Suppressor macrophage treated with lipopolysaccharide for 4 hours (primary cell): ENCODE measurements at places on chromosomes 2 and 18.

DNA sequence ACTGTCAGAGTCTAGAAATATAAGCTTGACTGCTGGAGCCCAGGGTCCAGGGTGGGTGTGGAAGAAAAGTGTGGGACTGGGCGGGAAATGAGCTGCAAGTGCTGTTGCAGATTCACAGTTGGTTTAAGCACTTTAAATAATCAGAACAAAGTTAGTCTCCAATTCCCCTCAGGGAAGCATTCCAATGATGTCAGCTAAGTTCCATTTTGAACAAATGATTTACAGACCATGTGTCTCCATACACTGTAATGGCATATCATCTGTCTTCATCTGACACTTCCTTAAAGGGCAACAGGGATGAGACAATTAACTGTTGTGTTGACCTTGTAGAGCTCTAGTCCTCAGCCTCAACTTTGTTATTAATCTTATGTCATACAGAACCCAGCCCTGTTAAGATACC, 31.5 kb upstream of the REG3A start:
- DNase-seq: no peak

DNA sequence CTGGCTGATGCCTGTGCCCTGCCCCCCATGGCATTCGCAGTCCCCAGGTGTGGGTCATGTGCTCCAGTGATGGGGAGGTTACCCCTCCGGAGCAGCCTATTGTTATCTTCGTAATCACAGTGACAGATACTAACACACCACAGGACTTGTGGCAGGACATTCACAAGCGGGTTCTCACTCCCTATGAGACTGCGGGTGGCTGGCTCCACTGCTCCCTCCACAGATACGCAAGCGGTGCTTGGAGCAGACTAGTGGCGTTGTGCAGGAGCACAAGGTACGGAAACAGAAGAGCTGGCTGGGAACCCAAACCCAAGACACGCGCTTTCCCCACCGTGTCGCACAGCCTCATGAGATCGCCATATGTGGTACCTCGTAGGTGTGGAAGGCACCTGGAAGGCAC, 52.2 kb downstream of the ACKR3 start:
- DNase-seq: no peak

DNA sequence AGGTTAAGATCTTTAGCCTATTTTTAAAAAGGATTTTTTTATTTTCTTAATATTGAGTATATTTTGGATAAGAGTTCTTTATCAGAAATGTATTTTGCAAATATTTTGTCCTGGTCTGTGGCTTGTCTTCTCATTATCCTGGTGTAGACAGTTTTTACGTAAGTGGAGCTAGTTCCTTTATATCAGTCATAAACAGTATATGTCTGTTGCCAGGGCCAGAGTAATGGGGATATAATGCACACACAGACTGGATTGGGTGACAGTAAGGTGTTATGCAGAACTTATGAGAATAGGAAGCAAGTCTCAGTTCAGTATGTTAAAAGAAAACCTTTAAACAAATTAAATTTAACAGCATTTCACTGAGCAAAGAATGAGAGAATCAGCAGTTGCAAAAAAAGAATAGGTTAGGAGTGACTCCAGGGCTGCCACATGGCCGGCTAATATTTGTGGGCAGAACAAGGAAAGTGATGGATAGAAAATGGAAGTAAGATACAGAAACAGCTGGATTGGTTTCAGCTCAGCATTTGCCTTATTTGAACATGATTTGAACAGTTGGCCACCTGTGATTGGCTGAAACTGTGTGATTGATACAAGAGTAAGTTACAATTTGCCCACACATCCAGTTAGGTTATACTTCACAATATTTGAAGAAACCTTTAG, 61.1 kb upstream of the ZNG1B start:
- DNase-seq: peak; percentile 27

DNA sequence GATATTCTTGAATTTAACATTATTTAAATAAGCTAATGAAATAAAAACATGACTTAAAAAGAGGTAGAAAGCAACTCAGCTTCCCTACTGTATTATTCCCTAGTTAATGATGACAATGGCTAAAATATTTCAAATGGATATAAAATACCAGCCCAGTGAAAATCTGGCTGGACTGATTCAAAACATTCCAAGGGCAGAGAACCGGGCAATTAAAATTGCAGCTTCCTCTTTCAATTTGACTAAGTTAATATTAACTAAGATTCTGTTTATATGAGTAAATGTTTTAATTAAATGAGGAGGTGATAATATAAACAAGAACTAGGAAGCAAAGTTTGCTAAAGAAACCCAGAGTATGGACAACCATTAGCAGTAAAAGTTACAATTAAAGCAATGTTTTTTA, 65.6 kb downstream of the RAPH1 start:
- peak; percentile 35 for DNase-seq

DNA sequence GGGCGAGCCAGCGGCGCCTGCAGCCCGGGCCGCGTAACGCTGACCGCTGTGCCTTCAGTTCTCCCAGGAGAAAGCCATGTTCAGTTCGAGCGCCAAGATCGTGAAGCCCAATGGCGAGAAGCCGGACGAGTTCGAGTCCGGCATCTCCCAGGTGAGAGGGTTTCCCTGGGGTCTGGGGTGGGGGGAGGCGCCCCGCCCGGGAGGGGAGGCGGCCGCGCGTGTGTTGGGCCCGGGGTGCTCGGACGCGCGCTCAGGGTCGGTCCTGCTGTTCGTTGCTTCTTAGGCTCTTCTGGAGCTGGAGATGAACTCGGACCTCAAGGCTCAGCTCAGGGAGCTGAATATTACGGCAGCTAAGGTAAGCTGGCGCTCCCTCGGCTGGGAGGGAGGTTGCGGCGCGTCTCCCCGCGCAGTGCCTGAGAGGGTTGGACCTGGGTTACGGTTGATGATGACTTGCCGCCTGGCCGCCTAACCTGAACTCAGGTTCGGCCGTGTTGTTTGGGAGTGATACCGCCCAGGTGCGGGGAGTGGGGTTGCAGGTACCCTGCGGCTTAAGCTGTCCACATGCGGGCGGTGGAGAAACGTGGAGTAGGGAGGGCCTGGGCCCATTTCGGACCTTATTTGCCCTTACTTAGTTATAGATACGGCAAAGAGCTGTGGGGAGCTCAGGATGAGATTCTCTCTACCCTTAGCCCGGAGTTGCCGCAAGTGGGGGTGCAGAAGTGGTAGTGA, 638 bp downstream of the RPS7 start:
- DNase-seq: no peak

- no peak for DNase-seq
Observed at GRCh38 chr2:71238089-71238488, 11.2 kb upstream of the PAIP2B start.

DNA sequence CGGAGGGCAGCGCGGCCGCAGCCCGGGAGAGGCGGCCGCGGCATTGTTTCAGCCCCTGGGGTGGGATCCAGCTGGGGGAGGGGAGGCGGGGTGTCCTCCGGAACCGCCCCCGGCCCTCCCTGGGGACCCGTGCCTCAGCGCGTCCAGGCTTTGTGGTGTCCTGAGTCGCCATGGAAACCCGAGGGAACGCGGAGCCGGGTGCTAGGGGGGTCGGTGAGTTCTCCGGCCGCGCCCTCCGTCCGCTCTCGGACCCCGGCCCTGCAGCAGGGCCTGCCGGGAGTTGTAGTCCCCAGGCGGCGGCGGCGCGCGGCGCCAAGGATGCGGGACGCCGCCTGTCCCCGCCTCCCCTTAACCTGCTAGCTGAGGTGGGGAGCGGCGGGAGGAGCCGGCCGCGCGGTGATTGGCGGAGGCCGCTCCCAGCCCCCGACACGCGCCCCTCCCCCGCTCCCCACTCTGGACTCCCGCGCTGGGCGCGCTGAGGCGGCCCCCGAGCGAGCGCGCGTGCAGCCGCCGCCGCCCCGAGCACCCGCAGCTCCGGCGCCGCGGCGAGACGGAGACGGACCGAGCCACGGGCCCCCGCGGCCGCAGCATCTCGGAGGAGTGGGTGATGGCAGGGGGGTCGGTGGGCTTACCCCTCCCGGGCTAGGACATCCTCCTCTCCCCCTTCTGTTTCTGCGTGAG, at the start of gene DPYSL5:
Gene DPYSL5 (plus strand): TSS at position 478 of the 681 bp plus-strand sequence. CDS start 50,368 bp downstream, outside the sequence.
- DNase-seq: no peak

- DNase-seq: no peak
Observed at GRCh38 chr2:148342086-148342485, 302.5 kb upstream of the EPC2 start.

DNA sequence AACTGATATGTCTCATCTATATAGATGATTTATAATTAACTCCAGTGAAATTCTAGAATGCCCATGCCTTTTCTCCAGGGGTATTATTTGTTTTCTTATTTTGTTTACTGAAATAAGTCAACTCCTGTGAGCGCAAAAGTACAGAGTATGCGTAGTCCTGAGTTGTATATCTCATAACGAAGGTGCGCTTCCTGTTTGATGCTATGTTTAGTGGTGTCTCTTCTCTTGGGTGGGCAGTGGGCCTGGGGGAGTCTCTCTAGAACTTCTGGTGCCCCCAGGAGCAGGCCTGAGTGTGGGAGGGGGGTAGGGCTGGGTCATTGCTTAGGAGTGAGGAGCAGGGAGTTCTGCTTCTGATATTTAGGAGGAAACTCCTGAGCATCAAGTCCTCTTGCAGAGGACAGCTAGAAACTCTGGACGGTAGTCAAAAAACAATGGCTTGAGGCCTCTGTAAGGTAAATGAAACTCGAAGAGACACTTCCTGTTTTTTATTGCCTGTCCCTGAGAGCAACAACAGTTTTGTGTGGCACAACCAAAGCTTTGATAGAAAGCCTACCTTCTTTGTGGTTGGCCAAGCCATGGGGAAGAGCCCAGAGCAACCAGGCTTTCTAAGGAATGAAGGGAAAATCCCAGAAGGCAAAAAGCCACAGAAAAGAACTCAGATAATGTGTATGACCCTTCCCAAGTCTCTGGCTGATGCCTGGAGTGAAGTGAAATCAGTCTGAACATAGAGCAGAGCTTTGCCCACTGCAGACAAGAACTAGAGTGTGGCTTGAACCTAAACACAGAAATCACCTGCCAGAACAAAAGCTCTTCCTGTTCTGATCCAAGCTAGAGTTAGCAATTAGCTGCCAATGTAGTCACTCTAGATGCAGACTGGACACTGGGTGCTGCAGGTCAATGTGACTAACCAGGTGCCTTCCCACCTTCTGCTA, 8.5 kb upstream of the SP140L start:
- DNase-seq: no peak

- no peak for DNase-seq
Observed at GRCh38 chr18:28768791-28769768, 592.1 kb upstream of the CDH2 start.

DNA sequence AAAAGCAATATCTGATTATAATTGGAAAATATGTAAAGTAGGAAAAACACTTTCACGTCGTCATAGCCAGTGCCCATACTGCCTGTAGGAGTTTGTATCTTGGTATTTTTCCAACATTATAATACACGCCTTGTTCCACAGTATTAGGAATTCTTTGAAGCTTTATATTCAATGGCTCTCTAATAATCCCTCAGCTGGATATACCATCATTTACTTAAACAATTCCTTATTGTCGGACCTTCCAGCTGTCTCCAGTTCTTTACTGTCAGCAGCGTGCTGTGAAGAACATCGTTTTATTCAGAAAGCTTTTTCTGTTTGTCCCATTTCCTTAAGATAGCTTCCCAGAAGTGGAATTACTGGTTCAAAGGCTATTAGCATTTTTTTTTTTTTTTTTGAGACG, 31.7 kb downstream of the ATP6V1C2 start:
- DNase-seq: no peak

- DNase-seq: peak; percentile 83
Observed at GRCh38 chr2:8546612-8547283, 135.1 kb upstream of the ID2 start.
